ENCODE measurements at places on chromosomes 4 and X.

- no peak for DNase-seq
Measured at GRCh38 chrX:20965270-20966044, 408.8 kb upstream of the CNKSR2 start.

- DNase-seq = no peak
Measured at GRCh38 chrX:12891915-12892506, 14.4 kb upstream of the TLR8 start.

DNA sequence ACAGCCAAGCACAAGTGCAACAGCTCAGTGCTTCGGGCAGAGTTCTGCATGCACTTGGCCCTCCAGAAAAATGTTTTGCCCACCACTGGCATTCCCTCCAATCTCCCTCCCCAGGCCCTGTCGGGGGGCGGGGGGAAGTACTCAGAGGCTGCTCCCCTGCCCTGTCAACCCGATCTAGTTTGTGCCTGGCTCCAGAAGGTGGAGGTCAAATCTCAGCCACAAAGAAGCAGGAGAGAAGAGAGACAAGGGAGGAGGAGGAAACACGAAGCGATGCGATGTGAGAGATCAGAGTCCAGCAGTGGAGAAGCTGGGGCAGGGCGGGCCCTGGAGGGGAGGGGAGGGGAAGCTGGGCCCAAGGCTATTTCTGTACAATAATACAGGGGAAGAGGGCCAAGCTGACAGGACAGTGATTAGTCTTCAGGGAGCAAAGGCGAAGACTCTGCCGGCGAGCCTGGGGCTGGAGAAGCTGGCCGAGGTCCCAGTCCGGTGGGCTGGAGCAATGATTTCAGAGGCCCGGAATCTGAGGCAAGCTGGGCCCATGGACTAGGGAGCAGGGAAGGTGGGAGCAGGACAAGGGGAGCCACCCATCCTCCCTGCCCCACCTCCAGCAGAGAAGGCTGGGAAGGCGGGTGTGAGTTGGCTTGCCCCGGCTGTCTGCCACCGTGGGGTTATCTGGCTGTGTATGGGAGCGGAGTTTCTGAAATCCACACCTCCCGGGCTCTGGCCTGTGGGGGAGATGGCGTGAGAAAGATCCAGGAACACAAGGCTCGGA lies 167.1 kb downstream of the EFNB1 start:
- DNase-seq = no peak

DNA sequence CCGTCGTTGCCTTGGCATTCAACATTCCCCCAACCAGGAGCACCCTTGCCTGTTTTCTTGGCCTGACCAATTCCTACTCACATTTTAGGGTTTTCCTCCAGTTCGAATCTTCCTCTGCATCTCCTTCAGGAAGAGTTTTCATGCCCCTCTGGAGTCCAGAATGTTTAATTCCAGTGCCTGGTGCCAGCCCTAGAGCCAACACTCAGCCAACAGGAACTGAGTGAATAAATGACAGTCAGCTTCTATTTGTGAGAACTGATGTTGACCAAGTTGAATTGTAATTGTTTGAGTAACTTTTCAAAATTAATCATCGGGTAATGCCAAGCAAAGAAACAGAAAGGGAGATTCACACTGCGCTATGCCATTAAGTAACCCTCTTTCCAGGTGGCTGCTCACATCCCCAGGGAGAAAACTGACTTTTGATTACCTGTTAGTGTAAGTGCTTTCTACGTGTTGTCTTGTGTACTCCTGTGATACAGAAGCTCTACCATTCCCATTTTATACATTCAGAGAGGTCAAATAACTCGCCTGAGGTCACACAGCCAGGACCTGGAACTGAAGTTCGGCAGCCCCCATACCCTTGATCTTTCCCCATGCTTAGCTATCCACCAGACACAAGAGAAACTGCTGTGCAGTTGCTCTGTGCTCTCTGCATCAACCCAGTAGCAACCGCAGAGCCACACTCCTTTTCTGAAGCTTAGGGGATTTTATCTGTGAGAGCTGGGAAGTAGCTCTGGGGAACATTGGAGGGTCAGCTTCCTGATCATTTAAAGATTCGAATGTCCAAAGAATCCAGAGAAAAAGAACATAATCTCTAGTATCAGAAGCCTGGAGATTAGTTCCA lies 19.0 kb upstream of the SLC2A9 start:
- DNase-seq = no peak
